ENCODE measurements at places on chromosomes 7 and 10. TPM values are rescaled to one million over a fixed set of nuclear protein-coding genes. Genes with fewer than 3 reads are reported as not detected.

- no peak for DNase-seq
Measured at GRCh38 chr7:44772867-44773266, 23.6 kb upstream of the PPIA start.

- DNase-seq: peak; percentile 90
Measured at GRCh38 chr10:119658274-119658673, 7.1 kb downstream of the BAG3 start.

GRCh38 chr10:61974601-61975390 is 73.3 kb downstream of the ARID5B start:
- DNase-seq: peak; percentile 78

DNA sequence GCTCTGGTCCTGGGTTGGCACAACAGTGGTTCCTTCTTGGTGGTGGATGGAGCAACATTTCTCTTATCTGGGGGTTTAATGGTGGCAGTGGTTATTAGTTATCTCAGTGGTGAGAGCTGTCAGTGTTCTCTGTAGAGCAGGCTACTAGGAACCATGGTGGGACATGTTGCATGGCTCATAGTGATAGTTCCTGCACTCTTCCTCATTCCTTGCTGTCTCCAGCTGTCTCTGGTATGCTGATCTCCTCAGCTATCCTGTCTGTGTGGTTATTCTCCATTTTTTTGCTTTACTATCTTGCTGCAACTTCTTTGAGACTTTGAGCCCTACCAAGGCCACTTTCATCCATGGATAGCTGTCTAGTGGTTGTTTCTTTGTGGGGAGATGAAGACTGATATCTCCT is 44.0 kb downstream of the CCDC7 start:
- DNase-seq: no peak

DNA sequence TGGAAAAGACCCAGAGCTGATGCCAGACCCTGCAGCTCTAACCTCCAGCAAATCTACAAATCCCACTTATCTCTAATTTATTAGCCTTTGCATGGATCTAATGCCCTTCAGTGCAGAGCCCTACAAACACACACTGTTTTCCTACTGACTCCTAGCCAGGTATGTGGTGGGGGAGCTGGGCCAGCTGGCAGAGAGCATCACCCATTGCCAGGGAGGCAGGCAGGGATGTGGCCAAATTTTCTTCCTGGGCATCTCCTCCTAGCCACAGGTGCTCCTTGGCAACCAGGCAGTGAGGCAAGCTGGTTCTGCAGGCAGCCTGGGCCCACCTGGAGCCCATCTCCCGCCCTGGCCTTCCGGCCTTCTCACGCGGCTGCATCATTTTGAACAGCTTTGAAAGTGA is 55.9 kb upstream of the EMX2 start:
- no peak for DNase-seq

- no peak for DNase-seq
Measured at GRCh38 chr10:6002809-6003510, 25.6 kb upstream of the IL15RA start.

- no peak for DNase-seq
Measured at GRCh38 chr7:94338921-94339371, 55.7 kb upstream of the COL1A2 start.

DNA sequence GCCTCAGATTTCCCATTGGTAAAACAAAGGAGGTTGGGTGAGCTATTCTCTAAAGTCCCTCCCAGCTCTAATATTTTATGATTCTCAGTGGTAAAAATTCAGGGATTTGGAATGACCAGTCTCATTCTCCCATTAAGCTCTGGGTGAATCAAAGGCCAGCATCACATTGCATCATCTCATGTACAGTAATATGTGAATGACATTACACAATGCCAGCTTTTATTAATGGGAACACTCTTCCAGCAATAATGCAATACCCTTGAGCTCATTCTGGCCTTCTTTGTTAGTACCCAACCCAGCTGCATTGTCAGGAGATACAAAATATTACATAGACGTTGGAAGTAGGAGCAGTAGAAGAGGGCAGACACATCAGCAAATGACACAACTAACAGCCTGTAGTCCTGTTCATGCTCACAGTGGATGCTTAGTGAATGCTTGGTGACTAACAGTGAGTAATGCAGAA is 100.0 kb upstream of the EGR2 start:
- DNase-seq: no peak

DNA sequence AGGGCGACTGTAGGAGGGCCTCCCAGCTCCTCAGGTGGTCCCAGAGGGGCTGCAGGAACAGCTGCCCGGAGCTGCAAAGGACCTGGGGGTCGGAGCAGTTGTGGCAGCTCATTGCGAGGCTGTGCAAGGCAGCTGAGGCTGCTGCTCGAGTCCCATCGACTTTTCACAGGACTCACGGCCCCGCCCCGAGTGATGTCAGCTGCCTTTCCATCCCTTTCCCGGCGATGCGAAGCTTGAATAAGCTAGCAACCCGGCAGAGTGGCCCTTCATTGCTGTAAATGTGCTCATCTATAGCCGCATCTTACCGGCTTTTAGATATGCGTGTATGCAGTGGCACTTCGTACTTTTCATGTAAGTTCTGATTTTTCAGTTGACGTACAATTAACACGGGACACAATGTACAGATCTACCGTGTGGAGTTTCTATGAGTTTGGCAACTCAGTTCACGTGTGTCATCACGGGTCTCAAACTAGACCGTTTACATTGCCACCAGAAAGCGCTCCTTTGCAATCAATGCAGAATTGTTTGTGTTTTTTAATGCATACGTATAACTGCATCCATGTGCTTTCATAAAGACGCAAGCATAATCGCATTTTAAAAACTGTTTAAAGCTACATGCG is at the start of gene CH25H:
CH25H (minus strand) TSS at position 137 of the 620 bp plus-strand sequence; CDS start at position 112, 25 bp downstream.
- DNase-seq: peak; percentile 76

DNA sequence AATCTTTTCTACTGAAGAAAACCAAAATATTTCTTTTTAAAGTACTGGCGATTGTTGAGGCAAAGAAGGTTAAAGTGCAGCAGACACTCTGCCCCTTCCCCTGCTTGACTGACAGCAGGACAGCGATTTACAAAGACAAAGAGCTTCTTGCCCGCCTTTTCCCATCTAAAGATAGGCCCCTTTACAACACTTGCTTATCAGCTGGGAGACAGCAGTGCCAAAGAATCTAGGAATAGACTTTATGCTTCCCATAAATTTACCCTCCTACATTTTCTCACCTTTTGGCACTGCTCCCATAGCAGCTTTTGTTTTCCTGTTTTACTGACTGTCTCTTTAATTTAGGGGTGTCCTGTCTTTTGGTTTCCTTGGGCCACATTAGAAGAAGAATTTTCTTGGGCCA is 824.1 kb downstream of the CCSER2 start:
- DNase-seq: no peak

- DNase-seq: peak; percentile 32
Measured at GRCh38 chr10:71771821-71772617, 1.3 kb downstream of the VSIR start.

- no peak for DNase-seq
Measured at GRCh38 chr10:3837647-3838459, 52.8 kb upstream of the KLF6 start.

GRCh38 chr10:69851306-69851705 is 49.6 kb downstream of the COL13A1 start:
- DNase-seq: no peak

DNA sequence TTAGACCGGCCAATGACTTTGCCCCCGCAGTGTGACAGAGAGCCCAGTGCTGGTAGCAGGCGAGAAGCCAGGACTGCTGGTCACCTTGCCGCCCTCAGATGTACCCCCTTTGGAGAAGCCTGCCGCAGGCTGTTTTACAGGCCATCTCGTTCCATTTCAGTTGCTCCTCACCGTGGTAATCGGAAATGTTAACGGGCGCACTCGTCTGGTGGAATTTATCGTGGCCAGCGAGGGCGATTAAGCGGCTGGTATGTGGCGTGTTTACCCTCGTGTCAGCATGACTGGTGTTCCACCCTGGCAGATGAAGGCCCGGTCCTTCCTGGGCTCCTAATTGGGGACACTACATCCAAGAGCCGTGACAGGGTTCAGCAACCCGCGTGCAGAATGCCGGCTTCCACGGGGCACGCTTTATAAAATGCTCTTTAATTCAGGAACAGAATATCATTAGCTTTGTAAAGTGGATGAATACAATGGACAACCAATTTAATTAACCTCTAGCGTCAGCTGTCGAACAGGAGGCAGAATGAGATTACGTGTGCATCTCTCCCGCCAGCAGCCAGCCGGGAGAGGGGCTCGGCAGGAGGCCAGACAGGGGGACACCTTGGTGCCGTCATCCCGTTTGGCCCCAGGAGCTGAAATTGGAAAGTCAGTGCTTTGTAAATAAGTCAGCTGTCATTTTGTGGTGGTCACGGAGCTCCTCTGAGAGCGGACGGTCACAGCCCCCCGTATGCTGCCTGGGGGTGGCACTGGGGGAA is 108.3 kb downstream of the NKX6-2 start:
- no peak for DNase-seq

The ADIRF gene
- 2.8 TPM for total RNA-seq

The RRP12 gene
- 40.9 TPM for total RNA-seq

The LRRN3 gene
- not detected for total RNA-seq

The AOAH gene
- total RNA-seq: not detected

The CYP3A7 gene
- not detected for total RNA-seq

The TRIM24 gene
- 25.4 TPM for total RNA-seq

The CALHM1 gene
- total RNA-seq: not detected

The NME8 gene
- total RNA-seq: not detected

Measured in endothelial cell of umbilical vein (primary cell).